SJSA1 (cell line): ENCODE measurements at places on chromosomes 6 and 20. TPM values are rescaled to one million over a fixed set of nuclear protein-coding genes. Genes with fewer than 3 reads are reported as not detected.

DNA sequence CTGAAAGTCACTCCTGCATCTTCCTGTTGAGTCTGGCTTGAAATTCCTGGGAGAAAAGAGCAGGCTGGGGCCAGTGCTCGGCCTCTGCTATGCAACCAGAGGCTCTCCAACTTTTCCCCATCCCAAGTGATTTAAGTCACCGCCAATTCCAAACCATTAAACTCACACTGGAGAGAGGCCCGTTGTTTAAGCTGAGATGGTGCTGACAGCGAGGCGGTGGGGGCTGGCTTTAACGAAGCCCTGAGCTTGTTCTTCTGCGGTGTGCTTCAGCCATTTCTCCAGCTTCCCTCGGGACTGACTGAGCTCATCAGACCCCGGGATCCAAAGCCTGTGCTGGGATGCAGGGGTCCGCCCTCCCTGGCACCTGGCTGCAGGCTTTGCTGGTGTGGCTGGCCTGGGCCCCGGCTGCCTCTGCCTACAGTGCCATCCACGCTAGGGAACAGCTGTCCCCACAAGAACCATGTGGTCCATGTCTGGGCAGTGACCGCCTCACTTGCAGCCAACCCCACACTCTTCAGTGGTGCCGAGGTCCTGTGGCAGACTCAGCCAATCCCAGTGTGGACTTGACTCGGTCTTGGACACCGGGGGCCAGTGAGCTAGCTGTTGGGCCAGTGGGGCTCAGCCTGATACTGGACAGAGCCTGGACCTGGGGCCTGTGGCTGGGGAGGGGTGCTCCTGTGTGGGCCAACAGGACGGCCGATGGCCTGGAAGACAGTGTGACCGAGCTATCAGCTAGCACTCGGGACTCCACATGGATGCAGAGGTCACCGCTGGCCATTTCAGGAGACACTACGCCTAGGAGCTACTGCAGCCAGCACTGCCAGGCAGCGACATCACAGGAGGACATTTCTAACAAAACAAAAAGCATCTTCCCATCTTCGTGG lies 21.2 kb downstream of the RAMACL start:
- H3K36me3 ChIP-seq: no peaks in the 10 kb centered on the region
- no peak overlapping the region for H3K27ac ChIP-seq
- no peak overlapping the region for H3K4me3 ChIP-seq
- peaks cover 40% of the 10 kb centered on the region for H3K4me1 ChIP-seq
- DNase-seq: no peak
- H3K27me3 ChIP-seq: no peaks in the 10 kb centered on the region

DNA sequence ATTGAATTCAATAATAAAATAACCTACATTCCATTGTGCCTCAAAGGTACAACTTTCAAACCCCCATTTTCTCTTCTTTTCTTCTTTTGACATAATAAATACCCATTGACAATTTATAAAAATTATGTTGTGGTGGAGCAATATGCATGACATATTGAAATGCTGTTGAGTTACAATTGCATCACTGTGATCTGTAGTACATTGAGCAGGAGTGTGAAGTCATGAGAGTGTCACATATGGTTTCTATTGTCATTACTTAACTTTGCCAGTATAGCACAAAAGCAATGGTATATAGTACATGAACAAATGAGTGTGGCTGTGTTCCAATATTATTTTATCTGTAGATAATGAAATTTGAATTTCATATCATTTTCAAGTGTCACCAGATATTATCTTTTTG lies 441.3 kb downstream of the GJA1 start:
- no peak overlapping the region for H3K27ac ChIP-seq
- H3K4me1 ChIP-seq: peaks cover 2% of the 10 kb centered on the region
- DNase-seq: no peak
- H3K36me3 ChIP-seq: no peaks in the 10 kb centered on the region

- H3K4me1 ChIP-seq: no peaks in the 10 kb centered on the region
- no peak overlapping the region for H3K4me3 ChIP-seq
- H3K36me3 ChIP-seq: no peaks in the 10 kb centered on the region
- DNase-seq: no peak
- H3K27ac ChIP-seq: no peak overlapping the region
- H3K27me3 ChIP-seq: peaks cover 32% of the 10 kb centered on the region
These were observed 6.9 kb upstream of the CD40 start for GRCh38 chr20:46111028-46111835.

DNA sequence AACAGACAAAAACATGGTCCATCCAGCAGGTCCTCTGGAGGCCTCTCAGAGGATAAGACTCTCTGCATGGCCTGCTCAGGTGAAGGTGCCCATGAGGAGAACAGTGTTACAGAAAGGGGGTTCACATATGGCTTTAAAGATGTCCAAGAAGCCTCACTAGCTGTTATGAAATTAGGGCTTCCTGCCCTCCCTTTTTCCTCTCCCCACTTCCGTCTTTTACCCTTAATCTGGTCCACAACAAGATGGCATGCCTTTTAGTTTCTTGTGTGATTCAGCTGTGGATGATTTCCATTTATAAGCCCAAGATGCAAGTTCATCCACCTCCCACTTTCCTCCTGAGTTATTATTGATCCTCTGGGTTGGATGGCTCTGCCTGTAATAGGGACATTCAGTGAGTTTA lies 14.0 kb downstream of the GCNT2 start:
- peaks cover 24% of the 10 kb centered on the region for H3K36me3 ChIP-seq
- peaks cover 11% of the 10 kb centered on the region for H3K4me1 ChIP-seq
- no peak overlapping the region for H3K27ac ChIP-seq
- no peak for DNase-seq

The PRKN gene
- total RNA-seq: not detected in 2 replicates

DNA sequence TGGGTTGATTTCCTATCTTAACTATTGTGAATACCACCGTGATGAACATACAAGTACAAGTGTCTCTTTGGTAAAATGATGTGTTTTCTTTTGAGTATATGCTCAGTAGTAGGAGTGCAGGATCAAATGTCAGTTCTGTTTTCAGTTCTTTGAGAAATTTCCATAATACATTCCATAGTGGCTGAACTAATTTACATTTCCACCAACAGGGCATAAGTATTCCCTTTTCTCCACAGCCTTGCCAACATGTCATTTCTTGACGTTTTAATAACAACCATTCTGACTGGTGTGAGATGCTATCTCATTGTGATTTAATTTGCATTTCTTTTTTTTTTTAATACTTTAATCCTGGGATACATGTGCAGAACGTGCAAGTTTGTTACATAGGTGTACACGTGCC lies 268.8 kb downstream of the CENPW start:
- H3K27ac ChIP-seq: no peak overlapping the region
- no peak overlapping the region for H3K4me3 ChIP-seq
- no peak for DNase-seq
- H3K36me3 ChIP-seq: no peaks in the 10 kb centered on the region
